ENCODE measurements at places on chromosomes 16 and 17.

DNA sequence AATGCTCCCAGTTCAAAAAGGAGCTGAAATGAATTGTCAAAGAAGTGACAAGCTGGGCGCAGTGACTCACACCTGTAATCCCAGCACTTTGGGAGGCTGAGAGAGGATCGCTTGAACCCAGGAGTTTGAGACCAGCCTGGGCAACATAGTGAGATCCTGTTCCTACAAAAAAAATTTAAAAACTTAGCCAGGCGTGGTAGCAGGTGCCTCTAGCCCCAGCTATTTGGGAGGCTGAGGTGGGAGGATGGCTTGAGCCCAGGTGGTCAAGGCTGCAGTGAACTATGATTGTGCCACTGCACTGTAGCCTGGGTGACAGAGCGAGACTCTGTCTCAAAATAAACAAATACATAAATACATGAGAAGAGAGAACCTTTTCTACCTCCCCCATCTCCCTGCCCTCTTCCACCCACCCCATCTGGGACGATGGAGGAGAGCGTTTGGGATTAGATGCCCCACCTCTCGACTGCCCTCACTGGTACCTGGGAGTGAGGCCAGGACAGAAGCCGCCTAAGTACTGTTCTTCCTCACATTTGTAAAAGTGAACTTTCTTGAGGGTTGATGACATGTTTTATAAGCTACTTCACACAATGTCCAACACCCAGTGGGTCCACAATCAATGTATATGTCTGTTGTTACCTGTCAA is 2.4 kb downstream of the IL4R start:
- no peak for DNase-seq

DNA sequence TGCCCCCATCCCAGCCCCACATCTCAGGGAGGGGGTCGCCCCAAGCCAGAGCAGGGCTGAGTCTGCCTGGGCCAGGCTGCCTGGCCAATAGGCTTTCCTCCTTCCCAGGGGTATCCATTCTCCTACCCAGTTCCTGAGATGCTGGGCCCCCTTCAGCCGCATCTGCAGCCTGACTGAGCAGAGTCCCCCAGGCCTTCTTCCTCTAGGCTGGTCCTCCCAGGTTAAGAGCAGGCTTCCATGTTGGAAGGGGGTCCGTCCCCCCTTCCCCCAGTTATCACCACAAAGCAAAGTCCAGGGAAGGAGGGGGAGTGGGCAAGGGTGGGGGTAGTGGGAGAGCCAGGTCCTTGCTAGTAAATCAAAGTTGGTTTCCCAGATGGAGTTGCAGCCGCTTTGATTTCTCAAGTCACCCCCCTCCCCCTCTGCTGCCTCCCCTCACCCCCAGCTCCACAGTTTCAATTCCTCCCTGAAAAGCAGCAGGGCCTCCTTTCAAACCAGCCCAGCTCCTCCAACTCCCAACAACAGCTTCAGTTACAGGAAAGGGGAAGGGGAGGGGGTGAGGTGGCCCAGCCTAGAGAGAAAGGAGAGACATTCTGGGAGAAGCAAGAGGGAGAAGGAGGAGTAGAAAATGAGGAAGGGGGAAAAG is 9.5 kb upstream of the FZD2 start:
- no peak for DNase-seq

DNA sequence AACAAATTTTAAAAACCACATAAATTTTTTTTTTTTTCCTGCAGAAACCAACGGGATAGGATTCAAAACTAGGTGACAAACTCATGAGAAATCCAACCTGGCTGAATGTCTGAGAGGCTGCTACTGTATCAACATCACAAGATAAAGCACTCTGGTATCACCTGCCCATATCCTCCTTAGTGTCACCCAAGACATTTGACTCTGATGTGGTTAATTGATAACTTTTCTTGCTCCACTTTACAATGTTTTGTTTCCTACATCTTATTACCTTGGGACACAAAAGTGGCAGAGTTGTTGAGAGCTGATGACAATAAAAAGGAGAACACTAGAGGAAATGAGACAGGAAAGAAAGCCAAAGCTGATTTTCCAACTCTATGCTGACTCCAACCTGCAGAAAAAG is 4.0 kb upstream of the FBXL20 start:
- no peak for DNase-seq

GRCh38 chr16:54694651-54695050 is 236.0 kb upstream of the IRX5 start:
- DNase-seq: no peak

DNA sequence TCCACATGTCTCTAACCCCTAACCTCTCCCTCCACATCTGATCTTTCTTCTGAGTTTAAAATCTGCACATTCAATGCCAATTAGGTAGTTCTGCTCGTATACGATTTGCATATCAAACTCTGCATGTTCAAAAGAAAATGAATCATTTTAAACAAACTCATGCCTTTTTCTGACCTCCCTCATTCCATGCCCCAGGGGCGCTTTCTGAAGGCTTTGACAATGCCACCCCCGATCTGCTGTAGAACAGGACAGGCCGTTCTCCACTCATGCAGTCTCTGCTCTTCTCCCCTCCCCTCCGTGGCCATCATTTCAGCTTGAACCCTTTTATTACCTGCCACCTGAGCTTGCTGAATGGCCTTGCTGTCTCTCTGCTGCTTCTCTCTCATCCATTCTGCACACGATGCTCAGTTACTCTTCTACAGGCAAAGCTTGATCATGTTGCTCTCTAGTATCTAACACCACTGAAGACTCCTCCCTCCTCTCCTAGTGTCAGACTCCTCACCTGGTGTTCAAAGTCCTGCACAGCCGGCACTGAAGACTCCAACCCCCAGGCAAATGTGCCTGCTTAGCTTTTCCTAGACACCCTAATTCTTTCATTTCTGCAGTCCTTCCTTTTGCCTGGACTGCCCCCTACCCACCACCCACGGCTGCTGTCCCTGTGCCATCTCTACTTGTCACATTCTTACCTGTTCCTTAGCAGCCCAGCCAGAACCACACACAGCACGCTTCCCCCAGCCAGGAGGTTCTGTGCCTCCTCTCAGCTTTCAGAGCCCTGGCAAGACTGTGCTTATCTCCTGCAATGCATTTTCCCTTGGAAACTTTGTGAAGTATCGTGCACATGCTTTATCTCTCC is 6.2 kb downstream of the TMEM238L start:
- DNase-seq: no peak

GRCh38 chr17:12974005-12974531 is 43.8 kb downstream of the ELAC2 start:
- no peak for DNase-seq

DNA sequence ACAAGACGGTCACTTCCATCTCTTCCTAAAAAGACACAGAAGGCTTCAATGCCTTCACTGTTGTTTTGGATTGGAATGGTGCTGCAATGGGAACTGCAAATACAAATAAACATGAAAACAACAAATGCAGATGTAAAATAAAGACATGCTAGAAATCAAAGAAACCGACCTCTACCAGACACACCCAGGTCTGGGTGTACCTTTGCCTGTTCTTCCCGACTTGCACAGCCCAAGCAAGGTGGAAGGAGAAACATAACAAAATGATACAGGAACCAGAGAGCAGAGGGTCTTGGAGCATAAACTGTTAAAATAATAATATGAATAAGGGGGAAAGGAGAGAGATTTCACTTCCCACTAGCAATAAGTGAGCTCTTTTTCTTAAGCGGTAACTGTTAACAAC is 17.3 kb downstream of the RFFL start:
- no peak for DNase-seq

GRCh38 chr17:54932711-54933110 is 32.1 kb downstream of the TOM1L1 start:
- DNase-seq: no peak

GRCh38 chr17:48071654-48072053 is 23.5 kb downstream of the NFE2L1 start:
- no peak for DNase-seq

- peak; percentile 88 for DNase-seq
Measured at GRCh38 chr16:68737046-68737729, at the start of gene CDH1. Gene CDH1, plus strand, starts transcription at chr16:68737292. Its CDS starts 124 bp downstream, at chr16:68737416.

DNA sequence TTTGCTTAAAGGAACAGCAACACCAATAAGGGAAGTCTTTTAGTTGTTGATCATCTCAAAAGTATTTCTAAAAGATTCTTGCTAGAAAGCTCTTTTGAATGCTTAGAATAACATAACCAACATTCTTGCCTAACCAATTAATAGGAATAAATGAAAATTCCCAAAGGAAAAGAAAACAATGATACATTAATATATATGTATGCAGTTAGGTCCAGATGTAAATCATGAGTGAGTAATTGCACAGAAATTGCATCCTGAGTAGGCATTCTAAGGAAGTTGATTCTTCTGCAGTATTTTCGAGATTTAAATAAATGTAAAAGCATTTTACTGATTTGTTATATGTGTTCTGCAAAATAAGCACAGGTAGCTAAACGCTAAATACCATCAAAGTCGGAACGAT is 22.1 kb downstream of the COX10 start:
- DNase-seq: no peak

DNA sequence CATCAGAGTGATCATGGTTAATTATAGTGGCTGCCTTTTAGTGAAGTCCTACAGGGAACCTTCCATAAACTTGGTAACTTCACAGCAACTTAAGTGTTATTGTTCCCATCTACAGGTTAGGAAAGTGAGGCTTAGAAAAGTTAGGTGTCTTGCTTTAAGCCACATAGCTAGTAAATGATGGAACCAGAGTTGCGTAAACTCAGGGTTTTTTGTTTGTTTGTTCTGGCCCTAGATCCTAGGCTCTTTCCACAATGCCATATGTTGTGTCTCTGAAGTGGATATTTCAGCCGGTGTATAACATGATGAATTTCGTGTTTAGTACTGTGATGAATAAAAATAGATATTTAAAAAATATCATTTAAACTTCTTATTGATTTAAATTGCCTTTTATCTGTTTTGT is 27.6 kb downstream of the DNAH9 start:
- no peak for DNase-seq

DNA sequence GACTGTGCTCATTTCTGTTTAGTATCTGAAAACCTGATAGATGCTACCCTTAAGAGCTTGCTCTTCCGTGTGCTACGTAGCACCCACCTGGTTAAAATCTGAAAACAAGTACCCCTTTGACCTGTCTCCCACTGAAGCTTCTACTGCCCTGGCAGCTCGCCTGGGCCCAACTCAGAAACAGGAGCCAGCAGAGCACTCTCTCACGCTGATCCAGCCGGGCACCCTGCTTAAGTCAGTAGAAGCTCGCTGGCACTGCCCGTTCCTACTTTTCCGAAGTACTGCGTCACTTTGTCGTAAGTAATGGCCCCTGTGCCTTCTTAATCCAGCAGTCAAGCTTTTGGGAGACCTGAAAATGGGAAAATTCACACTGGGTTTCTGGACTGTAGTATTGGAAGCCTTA is 18.9 kb downstream of the NTAN1 start:
- no peak for DNase-seq

DNA sequence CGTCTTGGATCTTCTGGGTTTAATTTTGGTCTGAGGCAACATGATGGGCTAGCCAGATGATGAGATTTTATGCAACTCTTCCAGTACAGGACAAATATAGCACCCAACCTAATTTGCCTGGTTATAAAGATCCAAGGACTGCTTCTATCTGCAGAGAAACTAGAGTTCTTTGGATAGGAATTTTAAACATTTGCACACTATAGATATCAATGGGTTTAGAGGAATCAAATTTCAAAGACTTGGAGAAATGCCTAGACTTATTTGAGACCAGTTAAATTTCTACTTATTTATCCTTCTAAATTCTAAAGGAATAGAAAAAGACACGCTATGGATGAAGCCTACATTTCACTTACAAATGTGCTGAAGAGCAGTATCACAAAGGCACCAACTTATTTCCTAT is 12.6 kb downstream of the PMFBP1 start:
- DNase-seq: no peak

GRCh38 chr16:52963212-52963854 is 89.4 kb downstream of the CHD9NB start:
- no peak for DNase-seq

DNA sequence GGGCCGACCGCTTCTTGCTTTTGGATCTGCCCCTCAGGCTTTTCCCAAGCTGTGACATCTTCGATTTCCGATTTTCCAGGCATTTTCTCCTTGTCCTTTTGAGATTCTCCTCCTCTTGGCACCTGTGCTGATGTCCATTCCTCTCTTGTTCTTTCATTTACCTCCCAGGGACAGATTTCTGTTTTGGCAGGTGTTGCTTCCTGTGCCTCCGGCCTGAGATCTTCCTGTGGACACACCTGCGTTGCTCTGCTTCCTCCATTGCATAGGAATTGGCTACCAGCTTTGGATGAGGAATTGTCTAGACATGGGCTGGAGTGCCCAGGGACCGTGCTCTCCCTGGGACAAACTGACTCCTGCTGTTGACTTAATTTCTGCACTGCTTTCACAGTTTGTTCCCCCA is 15.1 kb downstream of the GPR179 start:
- no peak for DNase-seq

GRCh38 chr16:88743693-88744576 is 37.6 kb downstream of the CTU2 start:
- DNase-seq: peak; percentile 70

- no peak for DNase-seq
Measured at GRCh38 chr16:54355251-54355650, 68.7 kb upstream of the IRX3 start.

DNA sequence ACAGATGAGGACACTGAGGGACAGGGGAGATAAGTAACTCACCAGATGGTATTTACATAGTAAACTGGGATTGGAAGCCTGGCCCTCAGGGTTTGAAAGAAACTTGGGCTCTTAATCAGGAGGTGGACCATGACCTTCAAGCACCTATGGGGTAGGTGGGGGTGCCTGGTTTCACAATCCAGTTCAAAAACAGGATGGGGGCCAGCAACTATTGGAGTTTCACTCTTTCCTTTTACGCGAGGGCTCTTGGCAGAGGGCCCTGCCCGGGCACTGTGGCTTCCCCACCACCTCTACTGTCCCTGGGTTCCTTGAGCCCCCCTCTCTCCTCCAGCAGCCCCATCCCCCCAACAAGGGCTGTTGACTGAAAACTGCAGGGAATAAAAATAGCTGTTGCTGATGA is 11.3 kb upstream of the PRR29 start:
- no peak for DNase-seq

DNA sequence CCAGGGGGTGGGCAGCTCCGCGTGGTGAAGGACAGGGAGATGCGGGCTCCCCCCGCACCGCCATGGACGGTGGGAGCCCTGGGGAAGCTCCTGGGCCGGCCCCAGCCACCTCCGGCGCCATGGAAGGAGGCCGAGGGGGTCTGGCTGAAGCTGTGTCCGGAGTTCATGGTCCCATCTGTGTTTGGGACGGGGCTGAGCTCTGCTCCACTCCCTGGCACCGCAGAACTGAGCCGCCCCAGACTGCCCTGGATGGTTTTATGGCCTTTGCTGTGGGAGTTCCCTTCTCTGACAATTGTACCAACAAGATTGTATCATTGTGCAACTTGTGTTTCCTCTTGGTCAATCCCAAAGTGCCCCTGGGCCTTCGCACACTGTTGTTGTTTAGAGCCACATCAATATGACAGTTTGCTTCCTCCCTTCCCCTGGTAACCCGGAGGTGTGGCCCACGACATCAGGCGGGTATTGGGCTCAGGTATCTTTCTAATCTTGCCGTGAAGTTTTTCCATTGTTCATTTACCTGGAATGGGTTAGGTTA is 942 bp downstream of the KRT23 start:
- no peak for DNase-seq

- no peak for DNase-seq
Measured at GRCh38 chr16:67663877-67664222, 2.7 kb downstream of the ENKD1 start.

GRCh38 chr17:64354824-64355535 is 35.7 kb downstream of the PECAM1 start:
- no peak for DNase-seq

GRCh38 chr16:71337631-71338030 is 20.9 kb upstream of the CALB2 start:
- DNase-seq: no peak

Data from iPS DF 6.9 (cell line).